ENCODE measurements at places on chromosomes 12 and 14.

GRCh38 chr14:74140374-74140850 lies 55.7 kb downstream of the LIN52 start:
- no peak for DNase-seq

DNA sequence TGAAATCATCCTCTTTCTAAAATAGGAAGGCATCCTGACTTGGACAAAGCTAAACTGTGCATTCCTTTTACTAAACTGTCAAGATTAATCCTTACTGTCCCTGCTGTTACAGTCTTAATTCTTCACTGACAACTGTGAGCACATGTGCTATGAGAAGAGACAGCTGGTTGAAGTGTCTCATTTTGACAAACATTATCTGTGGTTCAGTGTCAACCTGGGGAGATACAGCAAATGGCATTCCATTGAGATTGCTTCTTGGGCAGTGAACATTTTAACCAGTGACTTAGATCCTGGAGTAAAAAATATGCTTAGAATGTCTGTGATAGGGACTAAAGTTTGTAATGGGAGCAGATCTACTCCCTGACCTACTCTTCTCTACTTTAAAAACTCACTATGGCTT lies 552.6 kb upstream of the ATP2B1 start:
- no peak for DNase-seq

GRCh38 chr14:72706485-72706884 lies 187.4 kb downstream of the DPF3 start:
- DNase-seq = no peak

DNA sequence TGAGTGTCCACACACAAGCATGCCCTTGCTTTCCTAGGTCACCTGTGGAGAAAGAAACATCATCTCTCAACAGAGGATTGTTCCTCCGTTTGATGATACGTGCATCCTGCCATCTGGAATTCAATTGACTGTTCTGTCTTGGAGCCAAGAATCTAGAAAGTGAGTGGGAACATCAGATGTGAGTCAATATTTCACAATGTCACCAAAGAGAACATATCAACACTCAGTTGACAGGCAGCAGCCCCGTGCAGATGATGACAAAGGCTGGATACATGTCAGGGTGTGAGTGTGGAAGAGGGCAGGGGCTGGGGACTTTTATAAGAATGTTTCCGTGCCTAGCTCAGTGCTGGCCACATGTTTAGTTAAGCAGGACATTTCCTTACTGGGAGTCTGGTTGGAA lies 76.1 kb downstream of the TBC1D30 start:
- no peak for DNase-seq

GRCh38 chr12:119857041-119857591 lies 20.0 kb downstream of the CIT start:
- no peak for DNase-seq

- DNase-seq = no peak
These were observed 128.8 kb downstream of the ITPR2 start for GRCh38 chr12:26704214-26704613.

DNA sequence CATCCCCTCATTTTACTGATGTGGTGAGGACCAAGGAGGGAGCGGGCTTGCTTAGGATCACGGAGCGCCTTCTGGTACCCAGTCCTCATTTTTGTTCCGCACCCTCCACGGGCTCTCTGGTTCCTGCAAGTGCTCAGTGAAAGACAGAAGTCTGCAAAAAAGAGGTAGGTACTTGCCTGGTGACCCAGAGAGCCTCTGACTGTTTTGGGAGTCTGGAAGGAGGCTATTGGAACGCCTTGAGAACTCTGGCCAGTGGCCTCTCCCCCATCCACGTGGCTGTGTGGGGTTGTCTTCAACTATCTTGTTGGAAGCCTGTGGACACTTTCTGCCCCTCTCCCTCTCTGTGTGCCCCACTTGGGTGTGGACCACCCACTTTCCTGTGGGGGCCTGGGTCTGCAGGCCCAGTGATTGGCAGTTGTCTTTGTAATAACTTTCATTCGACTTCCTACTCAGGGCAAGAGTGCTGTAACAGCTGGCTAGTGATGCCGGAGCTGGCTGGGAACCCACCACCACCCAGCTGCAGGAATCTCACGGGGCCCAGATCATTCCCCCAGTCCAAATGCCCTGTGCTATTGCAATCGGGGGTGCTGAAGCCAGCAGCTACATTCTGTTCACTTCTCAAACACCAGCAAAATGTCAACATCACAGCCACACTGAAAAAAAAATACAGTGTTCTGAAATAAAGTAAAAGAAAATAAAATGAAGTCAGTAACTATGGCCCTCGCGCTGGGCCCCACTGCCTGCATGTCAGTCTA lies 122.8 kb downstream of the PRMT8 start:
- DNase-seq = no peak

DNA sequence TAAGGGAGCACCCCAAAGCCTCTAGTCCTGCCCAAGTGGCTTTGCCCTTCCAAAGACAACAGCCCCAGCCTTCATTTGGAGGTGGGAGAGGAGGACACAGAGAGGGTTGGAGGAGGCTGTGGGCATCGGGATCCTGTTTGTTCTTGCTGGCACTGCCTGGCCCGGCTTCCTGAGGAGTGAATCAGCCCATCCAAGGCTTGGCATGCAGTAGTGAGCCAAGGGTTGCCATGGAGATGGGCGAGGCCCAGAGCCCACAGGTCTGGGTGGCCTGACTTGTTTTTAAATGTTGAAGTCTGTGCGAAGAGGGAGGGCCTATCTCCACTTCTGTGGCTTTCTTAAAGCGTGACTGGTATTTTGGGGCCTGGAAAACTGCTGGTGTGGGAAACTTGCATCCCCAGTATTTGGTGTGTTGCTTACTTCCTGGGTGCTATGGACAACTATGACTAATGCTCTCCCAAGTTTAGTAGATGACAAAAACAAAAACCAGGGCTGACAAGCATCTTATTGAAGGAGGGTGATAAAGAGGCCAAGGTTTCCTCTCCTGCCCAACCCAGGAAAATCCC lies 15.8 kb downstream of the CD9 start:
- no peak for DNase-seq

DNA sequence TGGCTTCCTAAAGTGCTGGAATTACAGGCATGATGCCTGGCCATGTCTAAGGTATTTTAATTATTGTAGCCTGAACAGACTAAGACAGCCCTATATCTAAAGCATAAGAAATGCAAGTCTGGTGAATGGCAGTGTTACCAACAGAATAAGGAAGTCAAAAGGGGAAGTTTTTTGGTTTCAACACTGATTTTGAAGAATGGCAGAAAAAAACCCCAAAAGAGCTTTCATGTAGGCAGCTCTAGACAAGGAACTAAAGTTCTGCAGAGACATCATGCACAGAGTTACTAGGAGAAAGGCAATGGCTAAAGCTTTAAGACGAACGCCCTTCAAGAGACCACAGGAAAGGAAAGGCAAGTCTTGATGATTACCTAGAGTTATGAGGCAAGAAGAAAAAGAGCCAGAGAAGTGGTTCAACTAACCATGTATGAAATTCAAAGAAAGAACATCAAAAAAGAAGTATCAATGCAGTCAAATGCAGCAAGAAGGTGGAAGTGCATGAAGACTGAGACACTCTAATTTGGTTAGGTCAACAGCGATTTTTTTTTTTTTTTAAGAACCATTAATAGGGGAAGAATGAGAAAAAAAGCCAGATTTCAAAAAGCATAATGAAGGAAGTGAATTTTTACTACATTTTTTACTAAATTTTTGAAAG lies 50.8 kb downstream of the RPS6KA5 start:
- DNase-seq = no peak

GRCh38 chr14:63470962-63471793 lies 72.0 kb downstream of the PPP2R5E start:
- no peak for DNase-seq

DNA sequence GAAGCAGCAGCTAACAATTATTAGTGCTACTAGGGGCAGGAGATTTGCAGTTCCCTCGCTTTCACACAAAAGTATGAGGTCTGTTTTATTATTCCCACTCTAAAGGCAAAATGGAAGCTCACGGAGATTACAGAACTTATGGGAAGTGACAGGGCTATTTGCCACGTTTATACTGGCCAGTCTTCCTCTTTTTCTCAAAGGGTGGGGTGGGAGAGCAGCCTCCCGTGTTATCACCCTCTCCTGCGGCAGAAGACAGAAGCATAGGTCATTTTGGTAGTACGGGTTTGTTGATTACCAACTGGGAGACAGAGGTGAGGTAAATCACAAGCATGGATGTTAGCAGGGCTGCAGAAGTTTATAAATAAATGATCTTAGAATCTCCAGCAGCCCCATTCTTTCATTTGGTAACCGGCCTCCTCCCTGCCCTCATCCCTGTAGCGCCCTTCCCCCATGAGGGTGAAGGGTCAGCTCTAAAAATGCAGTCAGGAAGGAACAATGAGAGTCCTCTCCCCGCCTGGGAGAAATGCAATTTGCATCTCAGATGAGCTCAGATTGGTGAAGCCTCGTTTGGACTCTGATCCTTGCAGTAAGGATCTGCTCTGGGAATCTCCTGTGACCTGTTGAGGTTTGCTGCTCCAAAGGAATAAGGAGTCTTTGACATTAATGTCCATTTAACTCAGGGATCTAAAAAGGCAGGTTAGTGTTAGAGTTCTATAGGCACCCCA lies 44.7 kb upstream of the SINHCAF start:
- no peak for DNase-seq

DNA sequence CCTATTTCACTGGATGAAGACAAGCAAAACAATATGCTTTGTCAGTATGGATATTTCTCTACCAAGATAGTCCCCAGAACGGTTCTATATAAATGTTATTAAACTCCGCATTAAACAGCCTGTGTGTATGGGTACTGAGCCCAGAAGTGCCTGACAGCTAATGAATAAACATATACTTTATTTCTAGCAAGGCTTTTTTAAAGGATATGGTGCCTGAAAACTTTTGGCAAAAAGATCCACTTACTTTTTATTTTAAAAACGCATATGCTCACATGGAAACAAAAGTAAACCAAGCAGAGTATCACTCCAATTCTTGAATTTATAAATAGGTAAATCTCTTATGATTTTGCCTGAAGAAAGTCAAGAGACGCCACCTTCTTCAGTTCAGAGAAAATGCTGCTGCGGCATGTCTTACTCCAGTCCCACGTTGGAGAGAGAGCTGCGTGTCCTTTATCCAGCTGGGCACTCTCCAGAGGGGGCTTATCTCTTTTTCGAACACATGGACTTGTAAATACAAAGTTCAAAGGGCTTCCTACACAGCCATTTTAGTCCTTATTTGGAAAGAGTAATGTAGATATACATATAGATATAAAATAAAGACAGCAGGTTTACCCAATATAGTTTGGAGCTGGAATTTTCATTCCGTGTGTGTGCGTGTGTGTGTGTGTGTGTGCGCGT lies 264.2 kb downstream of the ADAMTS20 start:
- no peak for DNase-seq

DNA sequence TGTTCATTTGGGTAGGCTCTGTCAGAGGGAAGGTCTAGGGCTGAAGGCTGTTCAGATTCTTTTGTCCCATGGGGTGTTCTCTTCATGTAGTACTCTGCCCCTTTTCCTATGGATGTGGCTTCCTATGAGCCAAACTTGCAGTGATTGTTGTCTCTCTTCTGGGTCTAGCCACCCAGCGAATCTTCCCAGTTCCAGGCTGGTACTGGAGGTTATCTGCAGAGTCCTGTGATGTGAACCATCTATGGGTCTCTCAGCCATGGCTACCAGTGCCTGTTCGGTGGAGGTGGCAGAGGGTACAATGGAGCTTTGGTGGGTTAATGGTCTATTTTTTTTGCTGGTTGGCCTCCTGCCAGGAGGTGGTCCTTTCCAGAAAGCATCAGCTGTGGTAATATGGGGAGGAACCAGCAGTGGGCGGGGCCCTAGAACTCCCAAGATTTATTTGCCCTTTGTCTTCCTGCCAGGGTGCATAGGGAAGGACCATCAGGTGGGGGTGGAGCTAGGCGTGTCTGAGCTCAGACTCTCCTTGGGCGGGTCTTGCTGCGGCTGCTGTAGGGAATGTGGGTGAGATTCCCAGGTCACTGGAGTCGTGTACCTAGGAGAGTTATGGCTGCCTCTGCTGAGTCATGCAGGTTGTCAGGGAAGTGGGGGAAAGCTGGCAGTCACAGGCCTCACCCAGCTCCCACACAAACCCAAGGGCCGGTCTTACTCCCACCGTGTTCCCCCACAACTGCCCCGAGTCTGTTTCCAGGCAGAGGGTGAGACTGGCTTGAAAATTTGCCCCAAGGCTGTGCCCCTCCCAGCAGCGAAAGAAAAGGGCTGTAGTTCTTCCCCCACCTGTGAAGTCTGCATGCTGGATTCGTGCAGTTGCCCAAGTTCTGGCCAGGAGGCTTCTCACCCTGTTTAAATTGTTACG lies 17.5 kb downstream of the MTRFR start:
- DNase-seq = no peak

DNA sequence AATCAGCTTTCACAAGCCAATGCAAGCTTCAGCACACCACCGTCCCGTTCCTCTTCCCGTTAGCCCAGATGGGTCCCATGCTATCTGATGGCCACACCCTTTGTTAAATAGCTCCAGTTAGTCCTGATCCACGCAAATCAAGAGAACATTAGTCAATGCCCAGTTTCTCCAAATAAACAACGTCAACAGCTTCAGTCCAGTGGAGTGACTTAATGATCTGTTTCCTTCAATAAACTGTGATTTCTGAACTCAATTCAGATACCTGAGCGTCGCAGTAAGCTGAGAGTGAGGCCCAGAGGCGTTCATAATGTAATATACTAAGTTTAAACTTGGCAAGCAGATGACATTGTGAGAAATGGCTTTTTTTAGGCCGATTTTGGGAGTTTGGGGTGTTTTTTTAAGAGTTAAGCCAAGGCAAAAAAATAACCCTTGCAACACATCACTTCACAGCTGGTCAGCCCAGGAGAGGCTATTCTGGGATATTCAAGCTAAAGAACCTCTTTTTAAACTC lies 112.3 kb downstream of the ZFP36L1 start:
- DNase-seq = no peak

DNA sequence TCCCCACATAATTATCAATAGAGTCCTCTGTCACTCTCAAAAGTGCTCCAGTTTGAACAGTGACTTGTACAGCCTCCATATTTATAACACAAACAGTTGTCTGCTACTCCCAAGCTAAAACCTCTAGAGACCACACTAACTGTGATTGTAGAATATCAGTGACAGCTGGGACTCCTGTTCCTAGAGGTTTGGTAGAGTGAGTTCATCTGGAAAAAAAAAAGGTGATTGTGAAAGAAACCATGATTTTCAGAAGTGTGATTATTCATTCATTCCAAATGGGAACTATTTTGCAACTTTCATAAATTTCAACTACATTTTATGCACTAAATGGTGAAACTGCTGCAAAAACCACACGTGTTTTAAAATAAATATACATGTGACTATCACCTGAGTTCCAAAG lies 128.0 kb upstream of the PLXNC1 start:
- DNase-seq = no peak

- no peak for DNase-seq
These were observed 13.6 kb upstream of the FOXJ2 start for GRCh38 chr12:8018666-8019581.

- DNase-seq = no peak
These were observed 962.9 kb downstream of the TMEM121 start for GRCh38 chr14:106489112-106489881.

GRCh38 chr12:92759634-92760268 lies 57.0 kb downstream of the PLEKHG7 start:
- DNase-seq = no peak

DNA sequence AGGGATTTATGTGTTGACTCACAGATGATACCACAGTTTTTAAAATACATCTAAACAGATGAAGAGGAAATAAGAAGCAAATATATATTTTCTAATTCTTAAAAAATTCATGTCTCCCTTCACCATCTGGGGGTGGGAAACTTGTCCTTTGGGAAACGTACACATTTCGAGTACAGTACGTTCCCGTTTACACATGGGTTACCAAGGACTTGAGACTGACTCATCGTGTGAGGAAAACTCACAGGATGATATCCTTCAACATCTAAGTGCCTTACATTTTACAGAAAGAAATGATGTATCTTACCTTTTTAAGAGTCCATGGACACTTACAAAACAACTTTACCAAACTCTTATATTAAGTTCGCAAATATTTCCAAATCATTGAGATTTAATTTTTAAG lies 16.0 kb upstream of the FBLN5 start:
- no peak for DNase-seq
